Activated CD4-positive, alpha-beta T cell treated with anti-CD3 and anti-CD28 coated beads, Interleukin-2, amount 10 ng/mL, durations not matched to agents 7 days and 5 days (primary cell): ENCODE measurements at places on chromosomes 5 and 9. TPM values are rescaled to one million over a fixed set of nuclear protein-coding genes. Genes with fewer than 3 reads are reported as not detected.

GRCh38 chr5:150505816-150506215, 2.1 kb upstream of the NDST1 start:
- no peak for DNase-seq

DNA sequence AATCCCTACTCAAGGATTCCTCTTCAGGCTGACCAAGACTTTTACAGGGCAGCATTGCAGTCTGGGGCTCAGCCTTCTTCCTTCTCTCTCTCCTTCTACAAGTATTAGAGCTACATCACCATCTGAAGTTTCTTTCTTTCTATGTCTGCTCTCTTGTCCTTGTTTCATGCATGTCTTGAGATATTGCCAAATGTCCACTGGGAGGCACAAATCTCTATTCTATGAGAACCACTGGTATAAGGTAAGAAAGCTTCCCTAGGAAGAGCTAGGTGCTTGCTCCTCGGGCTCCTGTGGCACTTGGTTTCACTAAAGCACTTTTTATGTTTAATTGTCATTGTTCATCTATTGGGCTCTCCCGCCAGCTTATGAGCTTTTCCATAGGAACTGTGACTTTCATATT, 289.2 kb upstream of the PCSK5 start:
- no peak for DNase-seq

DNA sequence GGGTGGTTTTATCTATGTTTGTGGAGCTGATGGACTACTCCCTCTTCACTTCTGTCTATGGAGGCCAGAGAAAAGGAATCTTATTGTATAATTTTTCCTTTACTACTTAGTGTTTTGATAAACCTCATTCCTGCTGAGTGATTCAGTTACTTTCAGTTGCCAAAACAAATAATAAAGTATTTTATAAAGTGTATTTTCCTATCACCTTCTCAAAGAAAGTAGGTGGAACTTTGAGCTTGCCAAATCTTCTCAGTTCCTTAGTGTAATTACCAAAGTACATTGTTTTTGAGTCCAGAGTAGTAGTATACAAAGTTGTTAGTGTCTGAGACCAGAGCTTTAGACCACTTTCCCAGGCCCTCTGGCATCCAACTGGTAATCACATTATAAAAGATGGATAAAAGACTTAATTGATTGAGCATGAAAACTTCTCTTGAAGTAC, 13.5 kb downstream of the RABGAP1 start:
- DNase-seq = no peak

DNA sequence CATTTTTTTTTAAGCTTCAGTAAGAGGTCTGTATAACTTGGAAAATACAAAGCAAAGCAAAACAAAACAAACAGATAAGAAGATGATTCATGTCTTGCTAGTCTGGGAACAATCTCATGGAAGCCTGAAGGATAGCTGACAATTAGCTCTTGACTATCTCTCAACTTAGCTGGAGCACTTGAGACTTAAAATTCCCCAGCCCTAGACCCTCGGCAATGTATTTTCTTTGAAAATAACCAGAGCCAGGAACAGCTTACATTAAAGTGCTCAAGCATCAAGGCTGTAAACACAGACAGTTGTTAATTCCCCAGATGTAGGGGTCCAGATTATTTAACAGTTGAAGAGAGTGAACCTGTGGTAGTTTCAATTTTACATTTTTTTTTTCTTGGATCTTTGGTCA, 82.9 kb downstream of the TMEM252 start:
- DNase-seq = no peak

FGD3 gene
- 156 TPM for total RNA-seq

PCDHA3 gene
- total RNA-seq = not detected

DNA sequence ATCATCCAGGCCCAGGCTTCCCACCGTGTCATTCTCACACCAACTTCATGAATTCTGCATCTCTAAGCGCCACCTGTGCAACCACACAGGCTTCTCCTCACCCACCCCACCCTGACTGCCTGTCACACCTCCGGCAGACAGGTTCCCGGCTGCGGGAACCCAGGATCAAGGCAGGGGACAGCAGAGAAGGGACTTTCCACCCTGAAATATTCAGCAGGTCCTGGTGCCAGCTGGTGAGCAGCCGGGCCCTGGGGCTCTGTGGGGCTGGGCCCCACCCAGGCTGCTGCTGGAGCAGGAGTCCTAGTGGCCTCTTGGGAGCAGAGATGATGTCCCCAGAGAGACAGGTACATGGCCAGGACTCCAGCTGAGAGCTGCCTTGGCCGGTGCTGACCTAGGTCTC, 12.7 kb downstream of the ANXA6 start:
- DNase-seq = no peak

- peak; percentile 77 for DNase-seq
These were observed 17.7 kb downstream of the SRP19 start for GRCh38 chr5:112878760-112879159.

ZNG1A gene
- total RNA-seq = 33.3 TPM

GRCh38 chr9:11149065-11149464, 536.3 kb upstream of the PTPRD start:
- DNase-seq = no peak

DNA sequence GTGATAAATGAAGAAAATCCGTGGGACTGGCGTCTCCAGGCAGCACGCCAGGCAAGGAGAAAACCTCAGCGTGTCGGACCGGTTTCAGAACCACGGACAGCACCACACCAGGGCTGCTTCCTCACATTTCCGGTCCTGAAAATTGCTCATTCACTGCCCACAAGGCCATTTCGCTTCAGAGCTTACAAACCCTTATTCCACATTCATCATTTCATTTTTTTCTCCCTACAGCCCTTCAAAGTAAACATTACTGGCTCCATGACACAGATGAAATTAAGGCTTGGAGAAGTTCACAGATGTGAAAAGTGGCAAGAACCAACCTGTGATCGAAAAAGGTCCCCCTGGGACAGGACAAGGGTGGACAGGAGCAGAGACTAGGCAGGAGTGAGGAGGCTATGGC, 1.5 kb upstream of the GPRIN1 start:
- peak; percentile 73 for DNase-seq

ZDHHC11B gene
- total RNA-seq = 0.87 TPM
